Amygdala (tissue), 56 donors: ENCODE measurements at places on chromosomes 7 and 10.
A peak's percentile ranks its signal among the peaks of the same experiment; 100 is the strongest.

- no peak for DNase-seq
Measured at GRCh38 chr10:104322416-104322782, 15.9 kb downstream of the ITPRIP start.

DNA sequence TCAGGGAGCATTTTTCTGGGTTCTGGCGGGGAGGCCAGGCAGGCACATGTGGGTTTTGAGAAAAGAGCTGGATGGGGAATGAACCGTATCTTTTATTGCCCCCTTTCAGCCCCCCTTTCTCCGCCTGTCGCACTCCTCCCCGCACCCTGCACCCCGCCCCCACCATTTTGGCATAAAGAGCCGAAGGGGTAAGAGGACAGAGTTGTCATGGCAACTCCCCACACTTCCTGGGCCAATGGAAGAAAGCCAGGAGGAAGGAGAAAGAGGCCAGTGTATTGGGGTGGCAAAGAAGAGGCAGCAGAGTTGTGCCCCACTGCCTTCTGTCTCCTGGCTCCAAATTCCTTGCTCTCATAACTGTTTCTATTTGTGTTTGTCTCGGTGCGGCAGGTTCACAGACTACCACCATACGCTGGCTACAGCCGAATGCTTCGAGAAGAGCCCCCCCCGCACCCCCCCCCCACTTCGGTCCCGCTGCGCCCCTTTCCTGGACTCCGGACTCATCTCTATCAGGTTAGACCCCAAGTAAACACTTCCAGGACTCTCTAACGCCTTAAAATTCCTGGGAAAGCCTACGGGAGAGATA is 3.4 kb downstream of the KCNIP2 start:
- peak; percentile 45 for DNase-seq

DNA sequence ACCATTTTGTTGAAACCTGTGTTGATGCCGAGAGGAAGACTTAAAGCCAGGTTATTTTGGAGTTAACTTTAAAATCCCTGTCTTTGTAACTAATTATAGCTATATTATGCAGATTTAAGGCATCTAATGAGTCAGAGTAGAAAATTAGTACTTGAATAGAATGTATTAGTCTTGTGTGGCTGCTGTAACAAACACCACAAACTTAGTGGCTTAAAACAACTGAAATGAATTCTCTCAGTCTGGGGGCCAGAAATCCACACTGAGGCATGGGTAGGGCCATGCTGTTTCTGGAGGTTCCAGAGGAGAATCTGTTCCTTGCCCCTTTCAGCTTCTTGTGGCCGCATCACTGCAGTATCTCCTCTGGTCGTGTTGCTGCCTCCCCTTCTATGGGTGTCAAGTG is 8.5 kb upstream of the KLF6 start:
- no peak for DNase-seq

GRCh38 chr7:3880228-3880987 is 579.4 kb downstream of the SDK1 start:
- DNase-seq: no peak

DNA sequence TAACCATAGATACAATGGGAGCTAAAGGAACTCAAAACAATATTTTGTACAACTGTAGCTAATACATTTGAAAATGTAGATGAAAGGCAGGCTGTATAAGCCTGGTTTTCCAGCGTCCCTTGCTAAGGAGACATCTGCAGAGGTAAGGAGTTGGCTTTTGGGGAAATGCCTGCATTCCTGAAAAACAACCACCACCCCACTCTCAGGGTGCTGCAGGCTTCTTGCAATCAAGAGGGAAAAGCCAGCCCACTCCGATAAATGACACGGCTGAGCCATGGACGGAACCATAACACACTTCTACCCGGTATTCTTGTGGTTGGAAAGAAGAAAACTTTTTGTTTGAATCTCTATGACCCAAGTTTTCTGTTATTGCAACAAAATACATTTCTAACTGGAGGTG is 200.3 kb downstream of the TEX36 start:
- DNase-seq: no peak

- DNase-seq: no peak
Measured at GRCh38 chr7:139783647-139784385, 6.0 kb upstream of the HIPK2 start.

GRCh38 chr10:63415640-63416244 is 50.0 kb downstream of the JMJD1C start:
- no peak for DNase-seq

- no peak for DNase-seq
Measured at GRCh38 chr7:14960721-14961120, 58.2 kb upstream of the DGKB start.

DNA sequence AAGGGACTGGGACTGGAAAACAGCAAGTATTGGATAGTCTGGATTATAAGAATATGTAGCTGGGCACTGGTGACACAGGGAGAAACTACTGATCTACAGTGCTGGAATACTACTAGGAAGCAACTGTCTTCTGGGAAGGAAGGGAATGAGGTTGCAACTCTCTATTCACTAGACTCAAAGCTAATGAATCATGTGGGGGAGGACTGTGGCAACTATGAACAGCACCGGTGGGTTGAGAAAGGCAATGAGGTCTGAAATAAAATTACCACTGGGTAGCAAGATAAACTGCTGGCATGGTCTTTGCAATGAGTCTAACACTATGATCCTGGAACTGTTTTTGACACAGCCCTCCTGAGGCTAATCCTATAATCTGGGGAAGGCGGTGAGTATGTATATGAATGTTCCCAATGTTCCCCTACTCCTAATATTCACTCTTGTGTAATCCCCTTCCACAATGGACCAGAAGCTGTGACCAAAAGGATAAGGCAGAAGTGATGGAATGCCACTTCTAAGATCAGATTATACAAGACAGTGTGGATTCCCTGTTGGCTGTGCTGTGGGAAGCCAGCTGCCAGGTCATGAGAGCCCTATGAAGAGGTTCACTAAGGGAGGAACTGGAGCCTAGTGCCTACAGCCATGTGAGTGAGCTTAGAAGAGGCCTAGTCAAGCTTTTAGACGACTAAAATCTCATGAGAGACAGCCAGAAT is 101.3 kb upstream of the DNAJB12 start:
- DNase-seq: no peak

GRCh38 chr10:109915566-109915965 is 7.7 kb downstream of the XPNPEP1 start:
- no peak for DNase-seq

DNA sequence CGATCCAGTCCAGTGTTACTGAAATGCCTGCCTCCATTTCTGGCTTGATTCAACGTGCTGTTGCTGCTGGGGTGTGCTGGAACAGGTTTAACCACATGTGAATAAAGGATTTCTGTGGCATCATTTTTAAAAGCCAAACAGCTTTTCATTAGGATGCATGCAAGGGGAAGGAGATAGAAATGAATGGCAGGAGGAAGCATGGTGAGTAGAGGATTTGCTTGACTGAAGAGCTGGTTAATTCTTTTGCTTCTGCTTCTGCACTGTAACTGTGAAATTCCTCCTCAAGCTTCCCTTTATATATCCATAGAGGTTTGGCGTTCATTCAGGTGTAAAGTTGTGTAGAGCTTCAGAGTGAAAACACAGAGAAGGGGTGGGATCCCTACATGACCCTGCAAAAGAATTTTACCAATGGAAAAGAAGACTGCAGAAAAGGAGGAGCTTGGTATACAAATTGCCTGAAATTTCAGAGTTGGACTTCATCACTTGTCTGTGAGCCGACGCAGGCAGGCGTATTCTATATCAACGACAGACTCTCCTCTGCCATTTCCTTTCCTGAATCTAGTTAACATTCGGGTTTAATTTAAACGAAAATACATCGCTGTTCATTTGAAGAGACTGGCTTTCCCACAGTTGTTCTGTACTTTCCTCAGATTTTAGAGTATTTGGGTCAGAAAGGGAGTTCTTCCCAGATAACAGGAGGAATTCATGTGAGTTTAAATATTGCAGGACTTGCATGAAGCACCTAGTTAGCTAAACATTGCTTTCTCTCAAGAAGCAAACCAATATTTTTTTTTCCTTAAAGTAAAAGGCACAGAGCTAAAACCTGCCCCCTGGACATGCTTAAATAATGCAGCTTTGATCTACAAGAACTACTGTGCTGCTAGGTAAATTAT is at the start of gene SOSTDC1:
Gene SOSTDC1, minus strand, starts transcription at position 270 of the 893 bp plus-strand sequence. Its CDS starts 70 bp downstream, at position 200.
- no peak for DNase-seq

DNA sequence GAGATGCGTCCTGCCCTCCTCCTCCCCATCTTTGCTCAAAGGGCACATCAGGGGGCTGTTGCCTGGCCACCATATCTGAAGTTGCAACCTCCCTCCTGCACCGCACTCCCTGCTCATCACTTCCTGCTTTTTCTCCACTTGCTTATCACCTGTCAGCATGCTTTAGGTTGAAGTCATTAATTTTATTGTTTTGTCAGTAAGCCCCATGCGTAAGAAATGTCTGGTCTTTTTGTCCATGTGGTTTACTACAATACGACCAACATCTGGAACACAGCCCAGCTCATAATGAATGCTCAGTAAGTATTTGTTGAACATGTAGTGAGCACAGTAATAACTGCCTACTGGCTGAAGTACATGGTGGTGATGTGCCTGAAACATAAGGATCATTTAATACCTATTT is 71.6 kb upstream of the GJD4 start:
- DNase-seq: no peak

DNA sequence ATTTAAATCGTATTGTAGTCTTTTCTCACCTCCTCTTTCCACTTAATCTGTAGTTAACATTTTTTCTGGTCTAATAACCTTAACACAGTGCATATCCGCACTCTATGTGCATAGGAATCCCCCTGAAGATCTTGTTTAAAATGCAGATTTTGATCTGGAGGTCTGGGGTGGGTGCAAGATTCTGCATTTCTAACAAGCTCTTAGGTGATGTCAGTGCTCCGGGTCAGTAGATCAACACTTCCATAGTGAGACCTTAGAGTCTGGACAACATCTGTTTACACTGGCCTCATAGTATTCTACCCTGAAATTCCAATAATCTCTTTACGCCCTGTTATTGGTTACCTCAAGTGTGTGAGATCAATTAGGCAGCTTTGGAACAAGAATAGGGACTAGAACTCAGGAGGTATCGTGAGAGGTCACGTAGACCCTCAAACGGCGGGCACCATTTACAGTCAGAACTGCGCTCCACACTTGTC is 434 bp upstream of the PLEKHA8 start:
- no peak for DNase-seq

DNA sequence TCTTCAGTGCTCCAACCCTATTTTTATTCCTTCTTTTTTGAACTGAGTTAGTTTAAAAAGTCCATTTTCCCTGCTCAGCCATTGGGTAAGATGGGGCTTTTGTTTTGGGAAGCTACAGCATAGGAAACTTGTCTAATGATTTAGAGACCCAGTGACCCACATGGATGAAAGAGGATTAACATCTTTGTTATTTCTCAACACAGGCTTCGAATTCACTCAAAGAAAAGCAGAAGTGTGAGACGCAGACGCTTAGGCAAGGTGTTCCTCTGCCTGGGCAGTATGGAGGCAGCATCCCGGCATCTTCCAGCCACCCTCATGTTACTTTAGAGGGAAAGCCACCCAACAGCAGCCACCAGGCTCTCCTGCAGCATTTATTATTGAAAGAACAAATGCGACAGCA is 152.0 kb downstream of the HDAC9 start:
- DNase-seq: no peak

GRCh38 chr7:5397736-5398135 is 25.9 kb downstream of the TNRC18 start:
- DNase-seq: no peak

DNA sequence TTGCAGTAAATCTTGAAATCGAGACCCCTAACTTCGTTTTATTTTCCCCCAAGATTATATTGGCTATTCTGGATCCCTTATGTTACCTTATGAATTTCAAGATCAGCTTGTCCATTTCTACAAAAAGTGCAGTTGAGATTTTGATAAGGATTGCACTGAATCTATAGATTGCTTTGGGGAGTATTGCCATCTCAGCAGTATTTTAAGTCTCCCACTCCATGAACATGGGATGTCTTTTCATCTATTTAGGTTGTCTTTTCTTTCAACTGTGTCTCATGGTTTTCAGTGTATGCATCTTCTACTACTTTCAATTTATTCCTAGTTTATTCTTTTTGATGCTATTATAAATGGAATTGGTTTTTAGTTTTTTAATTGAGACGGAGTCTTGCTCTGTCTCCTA is 89.6 kb downstream of the EZH2 start:
- DNase-seq: no peak

DNA sequence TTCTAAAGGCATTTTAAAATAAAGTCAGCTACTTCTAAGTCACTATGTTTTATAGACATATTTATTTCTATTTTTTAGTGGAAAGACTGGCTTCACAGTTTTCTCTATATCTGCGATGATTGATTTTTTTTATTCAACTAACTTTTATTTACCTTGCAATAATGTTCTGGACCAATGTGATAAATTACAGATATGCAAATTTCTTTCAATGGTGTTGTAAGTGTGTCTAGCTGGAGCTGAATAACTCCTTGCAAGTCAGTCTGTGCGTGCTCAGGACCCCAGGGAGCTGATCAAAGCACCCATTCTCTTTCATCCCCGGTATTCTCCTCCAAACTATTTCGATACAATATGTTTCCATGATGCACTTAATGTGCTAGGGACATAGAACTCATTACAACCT is 9.7 kb downstream of the PTF1A start:
- DNase-seq: no peak

DNA sequence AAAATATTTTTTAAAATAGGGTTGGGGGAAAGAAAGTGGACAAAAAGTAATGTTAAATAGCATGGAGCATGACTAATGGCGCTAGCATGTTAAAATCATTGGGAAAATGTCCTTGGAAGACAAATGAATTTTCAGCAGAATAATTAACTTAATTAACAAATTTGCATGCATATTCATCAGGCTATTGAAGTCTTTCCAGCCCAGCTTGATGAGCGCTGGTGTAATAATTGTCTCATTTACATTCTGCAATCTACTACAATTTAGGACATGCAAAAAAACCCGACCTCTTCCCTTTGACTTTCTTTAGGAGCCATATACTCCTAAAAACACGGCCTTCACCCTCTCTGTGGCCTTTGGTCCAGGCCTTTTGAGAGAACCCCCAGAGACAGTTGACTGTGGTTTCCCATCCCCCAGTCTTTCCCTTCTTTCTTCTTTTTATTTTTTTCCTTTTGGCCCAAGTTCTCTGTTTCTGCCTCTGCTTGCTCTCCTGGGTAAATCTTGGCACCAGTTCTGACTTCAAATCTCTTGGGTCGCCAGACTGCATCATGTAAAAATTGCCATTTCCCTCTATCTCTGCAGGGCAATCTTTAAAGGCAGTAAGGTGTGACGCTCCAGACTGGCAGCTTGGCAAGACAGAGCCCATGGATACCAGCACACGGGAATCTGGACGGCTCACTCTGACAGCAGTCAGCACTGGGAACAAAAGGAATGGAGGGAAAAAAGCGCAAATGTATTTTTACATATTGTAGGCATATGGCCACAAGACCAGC is 105.5 kb downstream of the NEUROD6 start:
- DNase-seq: no peak

- DNase-seq: no peak
Measured at GRCh38 chr10:75444781-75445386, 13.5 kb downstream of the LRMDA start.

- DNase-seq: no peak
Measured at GRCh38 chr10:60125895-60126294, 219.5 kb upstream of the CCDC6 start.
